Endothelial cell (in vitro differentiated cells): ENCODE measurements at places on chromosomes 13 and 19.

DNA sequence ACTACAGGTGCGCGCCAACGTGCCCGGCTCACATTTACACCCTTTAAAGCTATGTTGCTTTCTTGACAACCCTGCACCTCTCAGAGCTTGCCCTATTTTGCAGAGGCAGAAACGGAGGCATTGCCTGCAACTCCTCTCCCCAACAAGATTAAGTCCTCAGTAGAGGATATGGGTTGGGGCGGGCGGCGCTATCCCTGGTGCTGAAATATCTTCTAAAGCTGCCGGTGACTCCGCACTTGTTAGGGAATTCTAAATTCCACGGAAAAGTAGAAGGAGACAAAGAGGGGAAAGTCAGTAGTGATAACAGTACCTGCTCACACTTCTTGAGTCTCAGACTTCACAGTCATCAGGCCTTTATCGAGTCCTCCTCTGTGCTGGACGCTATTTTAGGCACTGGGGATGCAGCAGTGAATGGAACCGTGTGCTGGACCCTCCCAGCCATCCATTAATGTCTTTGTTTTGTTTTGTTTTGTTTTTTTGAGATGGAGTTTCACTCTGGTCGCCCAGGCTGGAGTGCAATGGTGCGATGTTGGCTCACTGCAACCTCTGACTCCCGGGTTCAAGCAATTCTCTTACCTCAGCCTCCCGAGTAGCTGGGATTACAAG is 18.0 kb downstream of the SLC5A5 start:
- H3K36me3 ChIP-seq: no peaks in the 10 kb centered on the region
- peaks cover 3% of the 10 kb centered on the region for H3K27me3 ChIP-seq
- no peak overlapping the region for H3K4me3 ChIP-seq
- no peak overlapping the region for H3K27ac ChIP-seq
- peak; percentile 69 for DNase-seq
- H3K4me1 ChIP-seq: no peaks in the 10 kb centered on the region

- no peak overlapping the region for H3K27ac ChIP-seq
- peaks cover 19% of the 10 kb centered on the region for H3K4me1 ChIP-seq
- no peak overlapping the region for H3K4me3 ChIP-seq
- H3K27me3 ChIP-seq: no peaks in the 10 kb centered on the region
Measured at GRCh38 chr19:14381689-14382474, 638 bp downstream of the ADGRE5 start.

DNA sequence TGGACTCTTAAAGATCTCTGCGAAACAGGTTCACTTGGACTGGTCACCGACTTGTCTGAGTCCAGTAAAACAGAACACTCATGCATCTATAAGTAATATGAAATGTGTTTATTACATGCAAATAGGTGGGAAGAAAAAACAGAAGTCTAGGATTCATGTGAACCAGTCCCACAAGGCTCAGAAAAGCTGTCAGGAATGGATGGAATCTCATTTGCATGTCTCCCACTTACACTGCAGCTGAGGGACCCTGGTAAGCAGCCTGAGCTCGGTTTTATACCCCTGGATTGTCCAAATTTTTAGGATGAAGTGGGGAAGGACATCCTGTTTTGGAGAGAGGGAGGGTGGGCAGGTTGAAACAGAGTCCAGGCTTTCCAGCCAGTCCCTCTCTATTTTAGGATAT is 1545.1 kb upstream of the PCDH20 start:
- H3K4me1 ChIP-seq: no peaks in the 10 kb centered on the region
- H3K36me3 ChIP-seq: no peaks in the 10 kb centered on the region
- H3K27me3 ChIP-seq: no peaks in the 10 kb centered on the region

- no peak for DNase-seq
- no peak overlapping the region for H3K27ac ChIP-seq
- H3K36me3 ChIP-seq: no peaks in the 10 kb centered on the region
- H3K27me3 ChIP-seq: no peaks in the 10 kb centered on the region
- H3K4me1 ChIP-seq: no peaks in the 10 kb centered on the region
- no peak overlapping the region for H3K4me3 ChIP-seq
Measured at GRCh38 chr13:101631395-101631794, 178.9 kb downstream of the ITGBL1 start.

DNA sequence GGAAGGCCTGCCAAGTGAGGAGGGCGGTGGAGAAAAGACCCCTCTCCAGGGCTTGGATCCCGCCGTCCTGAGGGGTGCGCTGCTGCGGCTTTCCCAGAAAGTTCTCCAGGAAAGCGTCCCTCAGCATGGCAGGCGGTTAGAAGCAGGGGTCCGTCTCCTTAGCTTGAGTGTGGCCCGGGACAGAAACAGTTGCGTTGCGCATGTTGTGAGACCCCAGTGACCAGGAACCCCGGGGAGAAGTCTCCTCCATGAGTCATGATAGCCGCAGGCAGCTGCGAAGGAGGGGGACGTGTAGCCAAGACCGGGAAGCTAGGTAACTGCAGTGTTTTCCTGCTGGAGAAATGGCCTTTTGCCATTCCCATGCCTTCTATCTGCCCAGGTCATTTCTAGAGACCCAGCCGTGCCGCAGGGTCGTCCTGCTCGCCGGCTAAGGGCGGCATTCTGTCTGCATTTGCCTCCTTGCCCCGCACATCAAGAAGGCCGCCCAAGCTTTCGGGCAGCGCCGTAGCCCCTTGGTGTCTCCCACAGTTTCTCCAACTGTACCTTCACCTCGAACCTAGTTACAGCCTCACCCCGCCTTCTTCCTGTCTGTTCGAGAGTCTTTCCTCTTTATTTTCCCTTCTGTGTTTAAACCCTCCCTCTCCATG is 64.3 kb downstream of the TM9SF2 start:
- peaks cover 39% of the 10 kb centered on the region for H3K36me3 ChIP-seq
- H3K4me3 ChIP-seq: peak overlapping the region; percentile 65
- DNase-seq: no peak
- H3K27ac ChIP-seq: peak overlapping the region; percentile 76

- H3K4me1 ChIP-seq: peaks cover 6% of the 10 kb centered on the region
- DNase-seq: no peak
- no peak overlapping the region for H3K27ac ChIP-seq
- H3K4me3 ChIP-seq: no peak overlapping the region
- H3K36me3 ChIP-seq: peaks cover 6% of the 10 kb centered on the region
Measured at GRCh38 chr19:40279120-40279551, 6.0 kb downstream of the AKT2 start.

- H3K4me1 ChIP-seq: peaks cover 4% of the 10 kb centered on the region
- H3K27me3 ChIP-seq: no peaks in the 10 kb centered on the region
- no peak for DNase-seq
Measured at GRCh38 chr13:37601648-37602440, 3.3 kb upstream of the POSTN start.

GRCh38 chr19:4844348-4845179 is 13.1 kb upstream of the TICAM1 start:
- no peak for DNase-seq
- no peaks in the 10 kb centered on the region for H3K4me1 ChIP-seq
- H3K4me3 ChIP-seq: no peak overlapping the region
- H3K36me3 ChIP-seq: peaks cover 23% of the 10 kb centered on the region
- H3K27ac ChIP-seq: no peak overlapping the region

DNA sequence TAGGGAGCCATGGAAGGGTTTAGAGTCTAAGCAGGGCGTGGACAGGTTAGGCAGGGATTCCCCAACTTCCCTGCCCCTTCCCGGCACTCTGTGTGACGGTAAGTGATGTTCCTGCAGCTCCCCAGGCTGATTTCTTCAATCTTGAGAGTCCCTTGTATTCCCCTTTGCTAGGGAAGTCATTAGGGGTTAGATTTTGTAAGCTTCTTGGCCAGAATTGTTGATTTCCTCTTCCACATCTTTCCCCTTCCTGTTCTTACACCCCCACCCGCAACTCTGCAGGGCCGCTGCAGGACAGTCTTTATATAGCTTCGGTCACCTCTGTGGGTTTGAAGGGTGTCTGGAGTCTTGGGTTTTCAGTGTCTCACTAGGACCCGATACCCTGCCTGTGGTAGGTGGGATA is 10.6 kb upstream of the ADGRE1 start:
- peaks cover 21% of the 10 kb centered on the region for H3K36me3 ChIP-seq
- no peak overlapping the region for H3K27ac ChIP-seq
- peaks cover 10% of the 10 kb centered on the region for H3K27me3 ChIP-seq
- no peak overlapping the region for H3K4me3 ChIP-seq
- no peak for DNase-seq
- no peaks in the 10 kb centered on the region for H3K4me1 ChIP-seq

DNA sequence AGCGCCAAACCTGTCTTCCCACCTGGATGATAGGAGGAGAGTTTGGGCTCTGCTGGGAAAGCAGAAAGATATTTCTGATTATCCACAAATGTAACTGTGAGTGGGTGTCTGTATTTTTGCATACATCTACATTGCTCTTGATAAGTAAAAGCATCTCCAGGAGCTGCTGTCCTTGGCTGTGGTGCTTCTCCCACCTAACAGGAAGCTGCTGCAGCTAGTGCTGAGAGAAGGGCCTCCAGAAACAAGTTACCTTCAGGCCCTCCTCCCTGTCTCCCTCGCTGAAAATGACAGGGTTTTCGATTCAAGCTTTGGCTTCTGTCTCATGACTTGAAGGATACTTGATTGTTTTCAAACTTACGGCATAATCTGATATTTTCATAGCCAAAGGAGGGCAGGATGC is 90.1 kb downstream of the FOXO1 start:
- no peak for DNase-seq
- H3K4me1 ChIP-seq: peaks cover 73% of the 10 kb centered on the region
- no peak overlapping the region for H3K4me3 ChIP-seq
- no peaks in the 10 kb centered on the region for H3K27me3 ChIP-seq
- no peak overlapping the region for H3K27ac ChIP-seq

GRCh38 chr13:108643646-108644353 is 14.4 kb downstream of the MYO16 start:
- no peak for DNase-seq
- no peaks in the 10 kb centered on the region for H3K27me3 ChIP-seq
- no peaks in the 10 kb centered on the region for H3K36me3 ChIP-seq
- no peak overlapping the region for H3K27ac ChIP-seq

GRCh38 chr13:49042476-49042875 is 66.8 kb downstream of the FNDC3A start:
- no peaks in the 10 kb centered on the region for H3K27me3 ChIP-seq
- DNase-seq: no peak
- no peaks in the 10 kb centered on the region for H3K36me3 ChIP-seq
- H3K27ac ChIP-seq: no peak overlapping the region

- H3K27me3 ChIP-seq: peaks cover 8% of the 10 kb centered on the region
- H3K36me3 ChIP-seq: peaks cover 9% of the 10 kb centered on the region
- no peak overlapping the region for H3K4me3 ChIP-seq
- no peaks in the 10 kb centered on the region for H3K4me1 ChIP-seq
Measured at GRCh38 chr19:50465986-50466705, 10.2 kb upstream of the EMC10 start.

- no peaks in the 10 kb centered on the region for H3K36me3 ChIP-seq
- no peak for DNase-seq
- peaks cover 11% of the 10 kb centered on the region for H3K27me3 ChIP-seq
- H3K27ac ChIP-seq: no peak overlapping the region
Measured at GRCh38 chr13:97141097-97141496, 81.0 kb upstream of the MBNL2 start.

DNA sequence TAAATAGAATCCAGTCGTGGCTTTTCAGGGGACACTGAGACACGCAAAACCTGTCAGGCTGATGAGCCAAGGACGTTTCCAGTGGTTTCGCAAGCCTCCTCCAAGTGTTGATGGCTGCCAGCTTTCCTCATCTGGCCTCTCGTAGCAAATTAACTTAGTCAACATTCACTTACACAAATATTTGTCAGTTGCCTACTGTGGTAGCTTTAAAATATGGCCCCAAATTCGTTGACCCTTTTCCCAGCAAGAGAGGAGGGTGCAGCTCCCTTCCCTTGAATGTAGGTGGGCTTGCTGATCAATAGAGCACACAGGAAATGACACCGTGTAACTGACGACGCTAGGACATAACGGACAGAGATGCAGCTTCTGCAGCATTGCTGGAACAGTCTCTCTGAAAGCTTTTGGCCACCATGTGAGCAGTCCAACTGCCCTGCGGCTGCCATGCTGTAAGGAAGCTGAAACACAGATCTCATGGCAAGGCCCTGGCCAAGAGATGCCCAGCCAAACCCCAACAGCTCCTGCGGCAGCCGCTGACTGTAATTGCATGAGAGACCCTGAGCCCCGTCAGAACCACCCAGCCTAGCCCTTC is 5.5 kb upstream of the RANBP3 start:
- no peak overlapping the region for H3K27ac ChIP-seq
- H3K4me1 ChIP-seq: peaks cover 11% of the 10 kb centered on the region
- peaks cover 2% of the 10 kb centered on the region for H3K27me3 ChIP-seq
- H3K4me3 ChIP-seq: no peak overlapping the region
- no peak for DNase-seq
- no peaks in the 10 kb centered on the region for H3K36me3 ChIP-seq

DNA sequence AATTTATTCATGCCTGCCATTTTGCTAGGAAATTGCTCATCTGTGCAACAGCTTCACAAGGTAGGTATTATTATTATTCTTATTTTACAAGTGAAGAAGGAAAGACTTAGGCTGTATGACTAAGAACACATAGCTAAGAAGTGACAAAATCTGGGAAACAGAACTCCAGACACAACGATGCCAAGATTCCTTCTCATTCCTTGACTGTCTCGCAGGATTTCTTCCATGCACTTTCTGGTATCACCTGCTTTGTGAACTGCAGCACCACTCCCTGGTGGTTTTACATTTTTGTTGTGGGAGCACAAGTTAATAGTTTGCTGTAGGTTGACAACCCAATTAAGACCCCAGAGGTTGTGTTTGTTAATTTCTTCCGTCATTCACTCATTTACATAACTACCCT is 188.5 kb downstream of the LACC1 start:
- H3K27me3 ChIP-seq: peaks cover 2% of the 10 kb centered on the region
- H3K4me3 ChIP-seq: no peak overlapping the region

DNA sequence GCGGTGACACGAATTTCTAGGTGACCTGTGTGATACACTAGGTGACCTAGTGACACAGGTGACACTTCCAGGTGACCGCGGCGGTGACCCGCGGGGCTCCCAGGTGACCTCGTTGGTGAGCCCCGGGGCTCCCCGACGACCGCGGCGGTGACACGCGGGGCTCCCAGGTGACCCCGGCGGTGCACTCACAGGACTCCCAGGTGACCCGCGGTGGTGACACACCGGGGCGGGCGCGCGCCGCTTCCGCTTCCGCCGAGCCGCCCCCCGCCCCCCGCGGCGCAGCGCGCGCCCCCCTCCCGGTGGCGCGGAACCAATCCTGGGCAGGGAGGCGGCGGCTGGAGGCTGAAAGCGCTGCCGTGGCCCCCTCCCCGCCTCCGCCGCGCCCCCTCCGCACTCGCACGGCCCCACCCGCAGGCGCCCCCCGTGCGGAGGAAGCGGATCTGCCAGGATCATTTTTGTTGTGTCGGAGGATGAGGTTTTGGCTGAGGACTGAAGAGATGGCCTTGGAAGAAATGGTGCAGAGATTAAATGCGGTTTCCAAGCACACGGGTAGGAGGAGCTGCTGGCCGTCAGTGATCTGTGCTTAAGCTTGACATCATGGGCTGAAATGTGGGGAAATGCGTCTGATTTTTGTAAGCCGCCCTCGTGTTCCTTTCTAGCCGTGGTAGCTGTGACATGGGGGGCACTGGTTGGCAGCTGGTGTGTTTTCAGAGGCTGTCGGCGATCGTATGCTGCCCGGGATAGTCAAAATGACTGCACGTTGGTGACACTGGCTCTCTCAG is at the start of gene MCF2L:
TSS of gene MCF2L (plus strand) at position 305 of the 782 bp plus-strand sequence. CDS start at position 471, 166 bp downstream.
- peaks cover 6% of the 10 kb centered on the region for H3K4me1 ChIP-seq
- DNase-seq: no peak

- no peaks in the 10 kb centered on the region for H3K4me1 ChIP-seq
- no peak overlapping the region for H3K27ac ChIP-seq
- H3K4me3 ChIP-seq: no peak overlapping the region
- peaks cover 8% of the 10 kb centered on the region for H3K36me3 ChIP-seq
Measured at GRCh38 chr19:1767464-1767933, 14.2 kb downstream of the ONECUT3 start.

- H3K36me3 ChIP-seq: no peaks in the 10 kb centered on the region
- peaks cover 20% of the 10 kb centered on the region for H3K27me3 ChIP-seq
- no peak overlapping the region for H3K27ac ChIP-seq
- no peak overlapping the region for H3K4me3 ChIP-seq
- peak; percentile 15 for DNase-seq
Measured at GRCh38 chr13:101916775-101917474, 464.4 kb downstream of the ITGBL1 start.
